NCI-H446 treated with DMSO at 0.1 percent for 48 hours (cell line): ENCODE measurements at places on chromosomes 12 and 14.
A peak's percentile ranks its signal among the peaks of the same experiment; 100 is the strongest.

GRCh38 chr14:101098641-101099040, 195.1 kb upstream of the RTL1 start:
- no peak for DNase-seq

GRCh38 chr14:70881549-70882177, 25.6 kb upstream of the PCNX1 start:
- DNase-seq, result no peak

DNA sequence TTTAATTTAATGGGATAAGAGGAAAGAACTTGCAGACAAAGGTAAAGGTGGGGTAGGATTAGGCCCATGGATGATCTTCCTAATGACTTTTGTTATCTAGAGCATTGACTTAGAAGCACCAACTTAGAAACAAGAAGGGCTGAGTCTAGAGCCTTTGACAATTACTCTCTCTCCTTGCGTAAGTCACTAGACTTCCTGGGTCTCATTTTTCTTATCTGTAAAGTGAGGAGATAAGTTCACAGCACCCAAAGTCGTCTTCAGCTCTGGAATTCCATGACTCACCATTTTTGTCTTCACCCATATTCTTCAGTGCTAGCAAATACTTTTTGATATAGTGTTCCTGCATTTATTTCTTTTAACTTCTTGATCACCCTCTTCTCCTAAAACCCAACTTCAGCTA, 75.7 kb downstream of the SSPN start:
- DNase-seq, result no peak

DNA sequence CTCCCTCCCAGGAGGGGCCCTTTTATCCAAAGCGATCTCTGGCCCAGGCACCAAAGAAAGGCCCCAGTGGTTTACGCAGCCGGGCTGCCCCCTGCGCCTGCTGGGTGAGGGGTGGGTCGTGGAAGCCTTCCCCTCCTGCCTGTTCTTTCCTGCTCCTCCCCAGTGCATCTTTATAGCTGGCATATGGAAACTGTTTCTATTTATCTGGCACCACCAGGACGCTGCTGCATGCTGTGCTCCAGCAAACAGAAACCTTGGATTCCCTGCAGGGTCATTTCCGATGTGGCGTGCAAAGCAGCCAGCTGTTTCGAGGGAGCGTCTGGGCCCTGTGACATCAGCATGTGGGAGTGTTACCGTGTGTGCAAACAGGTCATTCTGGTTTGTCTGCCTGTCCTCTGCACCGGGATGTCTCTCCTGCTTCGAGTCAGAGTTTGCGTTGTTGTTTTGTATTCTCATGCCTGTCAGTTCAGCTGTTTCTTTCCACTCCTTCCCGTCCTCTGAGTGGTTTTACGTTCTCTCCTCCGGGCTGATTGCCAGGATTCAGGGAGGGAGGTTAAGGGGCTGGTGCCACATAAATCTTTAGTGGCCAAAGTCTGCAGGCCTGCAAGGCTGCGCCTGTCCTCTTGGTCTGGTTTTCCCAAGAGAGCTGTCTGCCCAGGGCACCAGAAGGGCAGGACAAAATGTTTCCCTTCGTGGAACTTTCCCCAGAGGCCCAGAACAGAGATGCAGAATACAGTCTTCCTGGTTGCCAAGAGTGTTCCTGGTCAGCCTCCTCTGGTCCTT, 24.6 kb downstream of the TPCN1 start:
- peak; percentile 81 for DNase-seq

- DNase-seq, result no peak
Observed at GRCh38 chr12:78490861-78491260, 373.7 kb upstream of the SYT1 start.

- no peak for DNase-seq
Observed at GRCh38 chr14:90814806-90815571, 1.2 kb downstream of the TTC7B start.

- no peak for DNase-seq
Observed at GRCh38 chr12:6868211-6869048, 1.1 kb downstream of the TPI1 start.

DNA sequence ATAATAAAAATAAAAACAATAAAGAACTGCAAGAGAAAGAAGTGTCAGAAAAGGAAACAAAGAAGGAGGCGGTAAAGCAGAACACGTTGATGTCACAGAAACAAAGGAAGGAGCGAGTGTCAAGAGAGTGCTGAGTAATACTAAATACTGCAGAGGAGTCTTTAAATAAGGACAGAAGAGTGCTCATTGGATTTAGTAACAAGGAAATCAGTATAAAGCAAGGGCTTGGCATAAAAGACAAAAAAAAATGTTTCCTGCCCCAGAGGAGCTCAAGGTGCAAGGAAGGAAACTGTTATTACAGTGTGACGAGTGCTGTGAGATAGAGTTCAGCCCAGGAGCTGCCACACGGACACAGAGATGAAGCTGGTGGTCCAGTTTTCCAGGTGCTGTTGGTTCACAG, 8.4 kb upstream of the TUBA1A start:
- no peak for DNase-seq
